ENCODE measurements at places on chromosomes 4 and X.

DNA sequence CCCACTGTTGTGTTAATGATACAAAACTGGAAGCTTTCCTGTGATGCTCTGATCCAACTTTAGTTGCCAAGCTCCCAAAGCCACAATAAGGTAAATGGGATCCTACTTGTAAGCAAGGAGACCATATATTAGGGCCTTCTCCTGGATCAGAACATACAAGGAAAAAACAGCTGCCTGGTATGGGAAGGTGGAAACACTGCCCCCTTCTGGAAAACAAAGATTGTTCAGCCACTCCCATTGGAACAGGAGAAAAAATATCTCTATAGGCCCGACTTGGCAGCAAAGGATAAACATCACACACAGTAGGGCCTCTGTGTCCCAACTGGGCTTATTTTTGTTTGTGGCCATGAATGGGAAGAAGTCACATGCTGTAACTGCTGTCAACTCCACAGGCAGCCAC lies 166.5 kb downstream of the TBX22 start:
- DNase-seq = no peak

DNA sequence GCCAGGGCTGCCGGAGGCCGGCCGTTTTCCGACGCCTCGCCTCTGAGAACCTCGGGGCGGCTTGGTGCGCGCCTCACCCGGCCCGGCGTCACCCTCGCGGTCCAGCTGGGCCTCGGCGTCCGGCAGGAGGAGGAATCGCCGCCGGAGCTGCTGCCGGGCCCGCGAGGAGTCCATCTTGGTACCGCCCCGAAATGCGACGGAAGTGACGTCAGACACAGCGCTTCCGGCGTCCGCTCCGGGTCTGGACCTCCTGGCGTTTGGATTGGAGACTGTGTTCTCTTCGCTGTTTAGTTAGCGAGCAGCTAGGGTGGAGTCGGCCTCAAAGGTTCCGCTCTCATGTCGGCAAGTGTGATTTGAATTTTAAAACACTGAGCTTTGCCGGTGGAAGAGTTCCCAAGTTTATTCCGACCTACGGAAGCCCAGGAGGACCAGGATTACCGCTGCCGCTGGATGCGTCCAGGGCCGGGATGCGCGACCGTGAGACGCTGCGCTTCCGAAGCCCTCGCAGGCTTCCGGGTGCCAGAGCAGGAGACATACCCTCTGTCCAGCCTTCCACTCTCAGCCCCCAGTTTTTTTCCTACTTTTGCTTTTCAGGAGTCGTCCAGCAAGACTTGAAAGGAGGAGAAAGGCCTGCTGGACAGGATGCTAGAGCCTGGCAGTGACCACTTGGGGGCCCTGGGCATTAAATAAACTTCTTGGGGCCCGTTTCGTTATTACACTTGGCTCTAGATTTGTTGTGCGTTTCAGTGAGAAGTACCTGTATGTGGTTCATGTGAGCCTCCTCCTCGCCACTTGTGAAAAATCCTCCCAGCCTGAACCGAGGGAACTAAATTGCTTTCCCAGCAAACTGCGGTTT lies at the start of gene TMEM128:
Gene TMEM128, minus strand, starts transcription at position 195 of the 856 bp plus-strand sequence. Its CDS starts 21 bp downstream, at position 174.
- DNase-seq = peak; percentile 58

- no peak for DNase-seq
These were observed 122.8 kb upstream of the FAT1 start for GRCh38 chr4:186846426-186846825.

DNA sequence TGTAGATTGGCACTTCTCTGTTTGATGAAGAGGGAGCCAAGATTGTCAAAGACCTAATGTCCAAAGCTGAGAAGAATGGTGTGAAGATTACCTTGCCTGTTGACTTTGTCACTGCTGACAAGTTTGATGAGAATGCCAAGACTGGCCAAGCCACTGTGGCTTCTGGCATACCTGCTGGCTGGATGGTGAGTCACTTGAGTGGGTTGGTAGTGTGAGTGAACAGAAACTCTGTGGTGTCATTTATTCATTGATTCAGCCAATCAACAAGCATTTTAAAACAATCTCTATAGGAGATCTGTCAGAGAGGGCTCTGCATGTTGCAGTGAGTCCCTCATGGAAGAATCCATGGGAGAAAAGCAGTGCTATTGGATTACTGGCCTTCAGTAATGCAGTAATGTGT lies 16.3 kb downstream of the TAF9B start:
- DNase-seq = no peak

DNA sequence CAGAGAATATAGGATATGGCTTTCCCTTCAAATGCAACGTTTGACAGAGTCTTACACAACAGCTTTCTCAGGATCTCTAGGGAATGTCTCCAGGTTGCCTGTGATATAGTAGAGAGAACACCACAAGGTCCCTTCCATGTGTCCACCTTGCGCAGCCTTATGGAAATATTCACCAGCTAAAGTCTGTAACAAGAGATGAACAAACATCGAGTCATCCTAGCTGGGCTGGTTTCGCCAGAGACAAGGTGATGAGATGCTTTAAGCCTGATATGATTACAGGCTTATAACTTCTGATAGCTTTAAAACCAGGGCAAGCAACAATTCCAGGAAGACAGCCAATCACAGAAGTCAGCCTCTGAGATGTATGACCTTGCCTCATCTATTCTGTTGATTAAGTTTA lies 83.8 kb downstream of the SEL1L3 start:
- DNase-seq = no peak

Data from NCI-H524 treated with DMSO at 0.1 percent for 48 hours (cell line).